NK-92 treated with Interleukin-12 subunit alpha and Interleukin-12 subunit beta, amount 100 ng/mL, for 24 hours (cell line): ENCODE measurements at places on chromosomes 5 and 9.

DNA sequence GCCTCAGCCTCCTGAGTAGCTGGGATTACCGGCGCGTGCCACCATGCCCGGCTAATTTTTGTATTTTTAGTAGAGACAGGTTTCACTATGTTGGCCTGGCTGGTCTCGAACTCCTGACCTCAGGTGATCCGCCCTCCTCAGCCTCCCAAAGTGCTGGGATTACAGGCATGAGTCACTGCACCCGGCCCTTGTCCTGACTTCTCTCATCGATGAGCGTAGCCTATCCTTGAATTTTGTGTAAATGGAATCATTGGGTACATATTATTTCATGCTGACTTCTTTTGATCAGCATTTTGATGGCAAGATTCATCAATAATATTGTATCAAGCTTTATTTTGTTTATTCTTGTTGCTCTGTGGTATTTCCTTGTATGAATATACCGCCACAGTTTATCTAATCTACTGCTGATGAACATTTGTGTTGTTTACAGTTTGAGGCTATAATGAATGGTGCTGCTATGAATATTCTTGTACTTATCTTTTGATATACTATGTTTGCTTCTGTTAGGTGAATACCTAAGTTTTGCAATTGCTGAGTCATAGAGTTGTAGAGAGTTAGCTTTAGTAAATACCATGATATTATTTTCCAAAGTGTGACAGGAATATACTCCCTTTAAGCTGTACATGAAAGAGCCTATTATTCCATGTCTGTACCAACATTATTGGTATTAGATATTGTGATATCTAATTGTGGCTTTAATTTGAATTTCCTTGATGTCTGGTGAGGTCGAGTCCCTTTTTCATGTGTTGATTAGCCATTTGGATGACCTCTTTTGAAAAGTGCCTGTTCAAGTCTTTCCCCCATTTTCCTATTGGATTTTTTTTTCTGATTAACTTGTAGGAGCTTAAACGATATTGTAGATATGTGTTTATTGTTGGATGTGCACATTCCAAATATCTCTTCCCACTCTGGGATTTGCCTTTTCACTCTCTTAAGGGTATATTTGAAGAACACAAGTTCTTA, 107.5 kb downstream of the RGS3 start:
- DNase-seq: no peak

DNA sequence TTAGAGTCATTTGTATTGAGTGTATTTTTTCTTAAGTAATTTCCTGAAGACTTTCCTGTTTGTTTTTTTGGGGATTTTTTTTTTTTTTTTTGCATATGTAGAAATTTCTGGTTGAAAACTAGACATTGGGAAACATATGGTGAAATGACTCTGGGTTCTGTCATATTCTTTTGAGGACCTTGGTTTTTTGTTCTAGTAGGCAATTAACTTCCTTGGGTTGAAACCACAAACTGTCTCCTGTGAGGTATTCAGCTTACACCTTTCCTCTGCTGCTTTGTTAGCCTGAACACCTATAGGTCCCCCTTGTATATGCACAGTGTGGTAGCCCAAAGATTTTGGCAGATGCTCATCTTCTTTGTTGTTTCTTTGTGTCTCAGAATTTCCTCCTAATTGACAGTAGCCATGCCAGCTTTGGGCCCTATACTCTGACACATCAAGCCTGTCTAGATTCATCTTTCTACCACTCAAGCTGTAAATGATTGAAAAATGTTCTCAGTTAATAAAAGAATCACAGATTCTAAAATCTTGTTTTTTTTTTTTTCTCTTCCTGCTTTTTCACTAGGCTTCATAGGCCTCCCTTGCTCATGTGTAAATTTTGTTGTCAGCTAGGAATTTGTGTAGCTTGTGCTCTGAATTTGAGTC, 140.6 kb downstream of the COMMD10 start:
- DNase-seq: peak; percentile 0

DNA sequence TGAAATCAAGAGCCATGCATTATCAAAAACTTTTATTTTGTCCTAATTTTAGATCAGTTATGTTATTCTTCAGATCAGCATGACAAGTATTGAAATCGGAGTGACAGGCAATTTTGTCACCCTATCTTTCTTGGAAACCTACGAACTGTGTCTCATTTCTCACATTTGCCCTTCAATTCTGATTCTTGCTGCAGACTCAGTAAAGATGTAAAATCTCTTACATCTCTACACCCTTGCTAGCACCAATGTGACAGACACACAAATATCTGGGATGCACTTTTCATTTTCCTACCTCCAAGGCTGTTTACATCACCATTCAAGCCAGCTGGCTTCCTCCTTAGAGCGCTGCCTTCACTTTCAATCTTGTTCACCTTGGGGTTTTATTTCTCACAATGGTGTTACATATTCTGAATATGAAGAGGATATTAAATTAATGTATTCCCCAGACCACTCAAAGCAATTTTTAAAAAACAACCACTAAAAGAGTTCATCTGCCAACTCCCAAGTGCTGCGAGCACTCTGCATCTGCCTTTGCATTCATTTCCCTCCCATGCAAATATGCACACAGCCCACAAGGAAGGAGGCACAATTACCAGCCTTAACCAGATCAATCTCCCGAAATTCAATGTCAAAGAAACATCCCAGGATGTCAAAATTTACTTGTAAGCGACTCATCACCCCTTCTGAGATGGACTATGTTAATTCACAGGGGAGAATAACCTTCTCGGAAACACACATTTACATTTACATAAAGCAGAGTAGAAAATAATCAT, 164.3 kb downstream of the ENC1 start:
- no peak for DNase-seq

DNA sequence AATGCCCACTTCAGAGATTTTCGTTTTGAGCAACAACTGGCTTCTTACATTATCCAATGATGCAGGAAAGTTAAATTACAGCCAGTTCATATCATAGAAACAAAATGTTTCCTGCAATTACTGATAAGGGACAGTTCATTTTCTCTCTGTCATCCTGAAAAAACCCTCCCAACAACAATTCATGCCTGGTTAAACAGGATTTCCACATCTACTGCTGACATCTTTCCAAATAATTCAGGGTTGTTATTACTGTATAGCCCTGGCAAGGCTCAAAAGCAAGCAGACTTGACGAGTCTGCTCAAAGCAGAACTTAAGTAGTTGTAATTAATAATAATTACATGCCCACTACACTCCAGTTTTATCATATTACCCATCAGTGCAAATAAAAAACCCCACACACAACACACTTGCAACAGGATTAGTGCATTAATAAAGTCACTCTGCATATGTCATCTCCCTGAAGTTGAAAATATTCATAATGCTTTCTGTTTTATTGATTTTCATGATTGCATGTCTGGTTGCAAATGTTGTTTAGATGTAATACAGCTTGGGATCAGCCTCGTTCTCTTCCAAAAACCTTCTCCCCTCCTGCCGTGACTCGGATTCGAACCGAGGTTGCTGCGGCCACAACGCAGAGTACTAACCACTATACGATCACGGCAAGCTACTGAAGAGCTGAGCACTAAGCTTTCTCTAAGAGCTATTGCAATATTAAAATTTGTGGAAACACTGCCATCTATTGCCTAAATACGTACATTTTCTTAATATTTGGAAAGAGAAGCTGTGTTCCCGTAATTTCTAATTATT, 119.6 kb upstream of the NFIB start:
- no peak for DNase-seq

DNA sequence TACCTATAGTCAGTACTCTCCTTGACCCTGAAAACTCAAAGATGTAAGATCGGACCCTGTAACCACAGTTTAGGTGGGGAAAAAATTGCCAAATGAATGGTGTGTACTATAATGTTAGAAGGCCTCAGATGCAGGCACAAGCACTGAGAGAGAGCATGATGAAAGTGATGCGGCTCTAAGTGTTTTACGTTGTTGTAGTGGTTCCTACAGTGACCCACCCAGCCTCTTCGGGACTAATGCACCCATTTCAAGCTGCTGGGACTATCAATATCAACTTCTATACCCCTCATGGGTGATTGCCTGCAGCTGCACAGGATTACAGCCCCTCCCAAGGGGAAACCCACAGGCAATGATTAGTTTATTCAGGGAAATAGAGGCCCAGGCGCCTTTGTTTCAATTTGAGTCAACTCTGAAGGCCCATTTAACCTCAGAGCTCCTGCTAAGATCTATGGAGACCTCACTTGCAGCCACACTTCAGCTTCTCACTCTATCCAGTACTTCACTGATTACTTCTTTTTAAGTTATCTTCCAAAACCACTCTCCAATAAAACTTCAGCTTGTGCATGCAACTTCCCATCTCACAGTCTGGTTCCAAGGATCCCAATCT, 340.7 kb downstream of the NR2F1-AS1 start:
- DNase-seq: no peak

DNA sequence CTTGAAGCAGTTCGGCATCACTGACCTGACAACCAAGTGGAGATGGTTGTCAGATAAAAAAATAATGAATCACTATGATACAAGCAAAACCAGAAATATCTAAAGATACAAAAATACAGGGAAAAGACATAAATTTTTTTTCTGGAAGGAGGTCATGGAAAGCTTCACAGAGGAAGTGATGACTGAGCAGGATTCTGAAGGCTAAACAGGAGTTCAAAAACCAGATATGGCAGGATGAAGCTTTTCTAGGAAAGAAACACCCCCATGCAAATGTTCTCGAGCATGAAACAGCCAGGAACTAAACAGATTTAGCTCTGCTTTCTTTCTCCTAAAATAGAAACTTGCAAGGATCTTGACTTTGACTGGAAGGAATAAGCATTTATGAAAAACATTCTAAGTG, 60.7 kb upstream of the IFNE start:
- DNase-seq: no peak

GRCh38 chr5:2779459-2779858, 28.0 kb upstream of the IRX2 start:
- DNase-seq: no peak

DNA sequence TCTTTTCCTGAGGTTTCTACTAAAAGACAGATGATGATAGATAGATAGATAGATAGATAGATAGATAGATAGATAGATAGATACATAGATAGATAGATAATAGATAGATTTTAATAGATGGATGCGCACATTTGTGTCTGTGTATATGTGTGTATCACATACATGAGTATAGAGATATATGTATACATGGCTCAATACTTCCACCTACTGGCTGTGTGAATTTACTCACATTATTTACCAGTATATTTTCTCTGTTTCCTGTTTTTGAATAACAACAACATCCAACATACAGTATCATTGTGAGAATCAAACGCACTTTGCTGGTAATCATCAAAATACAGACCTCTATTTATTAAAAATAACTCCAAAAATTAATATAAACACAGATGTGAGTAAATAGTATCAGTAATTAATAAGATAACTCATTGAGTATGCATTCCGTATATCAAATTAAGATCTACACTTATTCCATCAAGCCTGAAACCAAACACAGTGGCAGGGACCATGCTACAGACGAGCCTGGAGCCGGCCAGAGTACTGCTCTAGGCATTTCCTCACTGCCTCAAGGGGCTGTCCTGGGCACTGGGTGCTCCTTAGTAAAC, 338.0 kb downstream of the SEMA5A start:
- no peak for DNase-seq

- DNase-seq: no peak
Measured at GRCh38 chr9:123739902-123740301, 190.0 kb downstream of the DENND1A start.

GRCh38 chr9:81848472-81848871, 79.8 kb upstream of the SPATA31D4 start:
- no peak for DNase-seq

GRCh38 chr5:96822686-96823459, 15.1 kb upstream of the ERAP1 start:
- DNase-seq: no peak

DNA sequence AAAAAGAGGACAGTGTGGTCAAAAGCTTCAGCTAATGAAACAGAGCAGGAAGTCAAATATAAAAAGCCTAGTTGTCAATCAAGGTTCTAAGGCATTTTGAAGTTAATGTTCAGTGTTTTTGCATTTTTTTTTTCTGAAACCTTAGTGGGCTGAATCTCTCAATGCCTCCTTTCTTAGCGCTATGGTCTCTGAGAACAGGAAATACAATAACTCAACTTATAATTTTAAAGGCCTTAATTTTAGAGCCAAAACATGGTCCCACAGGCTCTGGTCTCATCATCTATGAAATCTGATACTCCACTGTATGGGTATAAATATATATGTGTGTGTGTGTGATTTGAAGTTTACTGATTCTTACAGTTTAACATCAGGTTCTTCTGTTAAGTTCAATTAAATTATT, 63.3 kb upstream of the DPYSL3 start:
- no peak for DNase-seq

DNA sequence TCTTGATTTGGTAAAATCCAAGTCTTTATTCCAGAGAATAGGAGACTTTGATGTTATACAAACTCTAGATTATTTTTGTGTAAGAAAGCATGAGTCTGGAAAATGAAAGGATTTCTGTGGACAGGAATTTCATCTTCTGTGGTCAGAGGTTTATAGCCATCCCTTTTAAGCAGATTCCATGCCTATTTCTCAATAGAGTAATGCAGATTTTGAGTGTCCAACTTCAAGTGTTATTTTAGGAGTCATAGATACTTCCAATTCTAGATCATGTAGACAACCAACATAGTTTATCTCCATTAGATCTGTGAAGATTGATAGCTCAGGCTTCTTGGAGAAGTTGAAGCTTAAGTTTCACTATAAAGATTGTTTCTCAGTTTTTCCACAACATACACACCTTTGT, 379.7 kb downstream of the PSAT1 start:
- no peak for DNase-seq
